ENCODE measurements at places on chromosomes 1 and 21.

DNA sequence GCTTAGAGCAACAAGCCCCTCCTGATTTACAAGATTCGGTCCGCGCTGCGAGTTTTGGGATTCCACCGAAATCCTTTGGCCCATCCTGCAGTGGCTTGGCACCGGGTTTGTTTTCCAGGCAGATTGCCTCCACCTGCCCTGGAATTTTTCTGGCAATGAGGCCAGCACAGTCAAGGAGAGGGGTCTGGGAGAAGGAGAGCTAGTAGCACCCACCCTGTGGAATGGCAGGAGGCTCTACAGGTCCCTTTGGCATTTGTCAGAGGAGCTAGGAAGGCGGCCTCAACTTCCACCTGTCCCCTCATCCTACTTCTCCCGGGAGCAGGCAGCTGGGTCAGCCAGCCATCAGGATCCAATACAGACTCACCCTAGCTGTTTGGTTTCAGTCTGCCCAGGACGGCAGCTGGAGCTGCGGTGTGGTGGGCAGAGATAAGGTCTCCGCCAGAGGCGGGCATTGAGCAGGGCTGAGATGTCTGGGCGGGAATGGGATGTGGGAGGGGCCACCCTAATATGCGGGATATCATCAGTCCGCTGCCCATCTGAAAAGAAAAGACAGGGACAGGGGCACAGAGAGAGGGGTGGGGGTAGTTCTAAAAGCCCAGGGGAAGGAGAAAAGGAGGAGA lies 37.8 kb upstream of the PRELP start:
- DNase-seq = no peak

- DNase-seq = no peak
Observed at GRCh38 chr1:31218705-31219104, 21.0 kb downstream of the NKAIN1 start.

- DNase-seq = peak; percentile 52
Observed at GRCh38 chr1:150922519-150922975, 3.6 kb upstream of the SETDB1 start.

DNA sequence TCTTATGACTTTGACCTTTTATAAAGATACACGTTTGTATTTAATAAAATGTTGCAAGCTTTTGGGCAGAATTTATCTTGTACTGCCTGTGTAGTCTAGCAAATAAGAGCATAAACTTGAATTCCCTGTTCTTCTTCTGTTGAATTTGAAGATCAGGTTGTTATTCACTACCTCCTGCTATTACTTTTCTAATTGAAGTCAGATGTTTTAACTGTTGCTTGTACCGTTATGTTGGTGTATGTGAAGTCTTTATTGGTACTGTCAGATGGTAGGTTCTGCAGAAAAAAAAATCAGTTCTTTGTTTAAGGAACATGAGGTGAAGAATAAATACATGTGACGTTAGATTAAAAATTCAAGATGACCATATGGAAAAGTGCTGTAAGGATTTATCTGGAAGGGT lies 69.1 kb downstream of the DYRK1A start:
- DNase-seq = no peak

Data from T-helper 1 cell (primary cell).